ENCODE measurements at places on chromosomes 2 and 18.

GRCh38 chr2:99152199-99152895 is 2.4 kb downstream of the TSGA10 start:
- no peak for DNase-seq

GRCh38 chr2:150271952-150272802 is 215.3 kb downstream of the RND3 start:
- no peak for DNase-seq

DNA sequence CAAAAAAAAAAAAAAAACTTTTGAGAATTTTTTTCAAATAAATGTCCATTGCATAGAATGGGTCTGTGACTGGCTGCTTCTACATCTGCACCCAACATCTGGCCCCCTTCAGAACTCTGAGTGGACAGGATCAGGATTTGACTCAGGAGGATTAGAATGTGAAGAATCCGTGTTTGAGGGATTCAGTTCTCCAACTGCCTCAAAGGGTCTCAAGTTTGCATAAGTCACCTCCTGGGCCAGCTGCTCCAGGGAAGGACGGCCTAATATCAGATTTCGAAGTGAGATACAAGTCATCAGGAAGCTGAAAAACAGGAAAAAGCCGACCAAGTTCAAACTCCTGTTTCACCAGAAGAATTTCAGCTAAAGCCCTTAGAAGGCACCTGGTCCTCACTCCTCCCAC is 10.9 kb downstream of the MAT2A start:
- no peak for DNase-seq

GRCh38 chr2:109638795-109639194 is 24.6 kb downstream of the SOWAHC start:
- no peak for DNase-seq

- no peak for DNase-seq
These were observed 8.8 kb upstream of the TMEM87B start for GRCh38 chr2:112046231-112046630.

- no peak for DNase-seq
These were observed 668 bp downstream of the NFU1 start for GRCh38 chr2:69436596-69436937.

GRCh38 chr18:41444943-41445342 is 510.1 kb upstream of the PIK3C3 start:
- no peak for DNase-seq

DNA sequence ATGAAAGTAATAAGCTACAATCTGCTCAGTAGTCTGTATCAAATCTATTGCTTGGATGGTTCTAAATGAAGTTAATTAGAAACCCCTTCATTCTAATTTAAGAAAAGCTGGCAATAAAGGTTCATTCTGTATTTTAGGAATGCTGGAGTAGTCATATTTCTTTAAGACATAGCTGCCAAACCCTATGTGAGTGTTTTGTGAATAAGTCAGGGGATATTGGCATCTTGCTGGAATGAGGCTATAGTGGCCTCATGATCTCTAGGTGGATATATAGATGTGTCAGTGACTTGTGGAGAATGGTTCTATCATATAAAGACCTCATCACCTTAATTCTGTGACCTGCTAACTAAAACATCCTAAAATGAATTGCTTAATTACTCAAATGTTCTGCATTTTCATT is 196.3 kb downstream of the PDE1A start:
- DNase-seq: no peak

DNA sequence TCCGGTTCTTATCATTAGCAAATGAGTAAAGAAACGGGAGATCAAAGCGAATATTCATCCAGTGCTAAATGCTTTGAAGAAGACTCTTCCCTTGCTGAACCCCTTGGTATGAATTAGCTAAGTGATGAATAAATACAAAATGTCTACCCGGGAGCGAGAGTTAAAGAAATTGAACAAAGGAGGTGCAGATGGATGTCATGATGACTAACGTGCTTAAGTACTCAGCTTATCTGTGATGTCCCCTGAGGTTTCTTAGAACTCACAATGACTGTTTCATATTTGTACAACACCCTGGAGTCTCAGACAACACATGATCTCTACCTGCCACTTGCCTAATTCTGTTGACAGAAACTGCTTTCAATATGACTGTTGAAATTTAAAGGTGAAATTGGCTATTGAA is 148.5 kb downstream of the TMEM200C start:
- DNase-seq: no peak

GRCh38 chr2:219020604-219021365 is 20.5 kb downstream of the CFAP65 start:
- no peak for DNase-seq

DNA sequence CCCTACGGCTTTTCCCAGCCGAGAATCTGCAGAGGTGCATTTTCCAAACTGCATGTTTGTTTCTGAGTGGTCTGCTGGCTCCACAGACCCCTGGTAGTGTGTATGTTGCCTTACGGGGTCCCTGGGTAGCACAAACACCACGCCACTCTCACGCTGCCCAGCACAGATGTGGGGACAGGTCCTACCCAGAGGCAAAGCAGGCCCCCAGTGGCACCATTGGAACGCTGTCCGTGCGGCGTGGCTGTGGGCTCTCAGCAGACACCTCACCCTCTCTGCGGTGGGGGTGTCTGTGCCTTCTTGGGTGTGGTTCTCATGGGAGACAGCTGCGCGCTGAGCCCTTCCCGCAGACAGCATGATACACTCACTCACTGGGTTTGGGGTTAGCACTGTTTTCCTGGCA is 137.4 kb downstream of the NFATC1 start:
- DNase-seq: no peak

GRCh38 chr2:50448556-50448955 is 583.4 kb downstream of the NRXN1 start:
- no peak for DNase-seq

GRCh38 chr18:62690236-62690815 is 25.0 kb upstream of the PHLPP1 start:
- DNase-seq: no peak

GRCh38 chr2:85999061-85999831 is 106.4 kb downstream of the POLR1A start:
- DNase-seq: no peak

GRCh38 chr2:156380117-156380645 is 47.7 kb upstream of the NR4A2 start:
- DNase-seq: no peak

DNA sequence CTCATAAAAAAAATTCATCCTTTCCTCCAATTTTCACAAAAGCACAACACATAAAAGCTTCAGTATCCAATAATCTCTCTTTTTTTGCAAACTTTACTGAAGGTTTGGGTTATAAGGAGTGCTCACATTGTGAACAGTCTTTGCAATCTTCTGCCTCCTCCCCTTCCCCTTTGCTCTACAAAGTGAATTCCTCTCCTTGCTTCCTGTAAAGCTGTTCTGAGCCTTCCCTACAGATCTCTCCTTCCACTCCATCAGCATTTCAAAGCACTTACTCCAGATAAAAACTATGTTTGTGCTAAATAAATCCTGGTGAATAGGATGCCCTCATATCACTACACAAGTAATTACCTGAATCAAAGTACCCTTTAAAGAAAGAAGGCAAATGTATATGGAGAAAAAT is 4.6 kb upstream of the PDK1 start:
- no peak for DNase-seq

GRCh38 chr2:123614596-123614995 is 410.5 kb upstream of the CNTNAP5 start:
- DNase-seq: no peak

- no peak for DNase-seq
These were observed 84.7 kb downstream of the FAM161A start for GRCh38 chr2:61769093-61769675.

DNA sequence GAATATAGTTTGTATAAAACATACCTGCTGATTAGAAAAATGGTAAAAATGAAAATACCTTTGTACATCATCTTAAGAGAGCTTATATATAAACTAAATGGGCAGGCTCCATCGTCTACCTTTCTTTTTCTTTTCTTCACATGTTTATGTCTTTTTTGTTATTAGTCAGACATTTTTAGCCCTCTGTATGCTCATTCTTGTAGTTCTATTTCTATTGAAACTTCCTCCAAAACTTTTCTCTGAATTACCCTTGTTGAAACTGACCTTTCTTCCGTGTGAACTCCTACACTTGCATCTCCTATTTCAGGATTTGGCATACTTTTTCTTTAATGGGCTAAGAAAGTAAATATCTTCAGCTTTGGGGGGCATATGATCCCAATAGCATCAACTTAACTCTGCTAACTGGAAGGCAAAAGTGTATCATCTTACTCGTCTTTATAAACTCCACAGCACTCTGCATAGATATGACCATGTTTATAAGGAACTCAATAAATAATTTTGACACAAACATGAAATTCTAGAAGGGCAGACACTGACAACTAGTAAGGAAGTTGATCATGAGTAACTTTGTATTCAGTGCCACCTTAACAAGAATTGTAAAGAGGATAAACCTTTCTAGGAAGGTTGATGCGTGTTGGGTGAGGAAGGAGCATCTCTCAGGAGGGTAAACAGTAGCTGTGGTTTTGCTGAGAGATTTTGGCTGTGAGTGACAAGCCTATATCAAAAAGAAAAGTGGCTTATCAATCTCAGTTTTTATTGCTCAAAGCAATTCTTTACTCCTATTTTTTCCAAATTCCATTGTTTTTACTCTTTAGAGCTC is 127.6 kb downstream of the PIK3C3 start:
- no peak for DNase-seq

- DNase-seq: no peak
These were observed 4.5 kb downstream of the ZFP36L2 start for GRCh38 chr2:43221763-43222474.

DNA sequence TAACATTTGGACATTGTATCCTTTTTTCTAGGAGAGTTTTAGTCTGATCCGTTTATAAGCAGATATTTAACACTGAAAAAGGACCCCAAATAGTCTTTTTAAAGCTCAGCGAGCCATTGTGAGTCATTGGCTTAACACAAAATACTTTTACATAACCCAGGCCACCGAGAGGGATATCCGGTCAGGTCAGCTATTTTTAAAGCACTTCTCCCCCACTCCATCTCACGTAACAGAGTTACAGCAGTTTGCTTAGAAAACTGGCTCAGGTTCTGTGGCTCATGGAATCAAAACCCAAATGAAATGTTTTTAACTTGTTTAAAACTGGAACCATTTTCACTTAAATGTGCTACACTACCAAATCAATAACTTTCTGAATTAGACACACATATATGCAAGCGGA is 23.9 kb downstream of the COL4A3 start:
- DNase-seq: no peak

- DNase-seq: no peak
These were observed 161.3 kb downstream of the HAUS1 start for GRCh38 chr18:46265196-46266156.

DNA sequence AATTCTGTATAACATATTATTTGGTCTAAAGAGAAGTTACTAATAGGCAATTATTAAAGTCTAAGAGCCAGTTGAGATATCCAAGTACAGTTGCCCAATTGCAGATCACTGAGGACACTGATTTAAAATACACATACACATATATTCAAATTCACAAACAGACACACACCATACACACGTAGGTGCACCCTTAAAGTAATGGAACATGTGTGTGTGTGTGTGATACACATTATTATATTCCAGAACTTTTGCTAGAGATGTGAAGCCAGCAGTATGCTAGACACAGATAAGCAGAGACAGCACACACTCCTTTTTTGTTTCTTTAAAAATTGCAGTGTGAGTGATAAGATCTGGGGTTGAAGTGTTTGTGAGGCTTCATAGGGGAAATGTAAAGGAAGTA is 292.5 kb downstream of the CNTNAP5 start:
- DNase-seq: no peak

DNA sequence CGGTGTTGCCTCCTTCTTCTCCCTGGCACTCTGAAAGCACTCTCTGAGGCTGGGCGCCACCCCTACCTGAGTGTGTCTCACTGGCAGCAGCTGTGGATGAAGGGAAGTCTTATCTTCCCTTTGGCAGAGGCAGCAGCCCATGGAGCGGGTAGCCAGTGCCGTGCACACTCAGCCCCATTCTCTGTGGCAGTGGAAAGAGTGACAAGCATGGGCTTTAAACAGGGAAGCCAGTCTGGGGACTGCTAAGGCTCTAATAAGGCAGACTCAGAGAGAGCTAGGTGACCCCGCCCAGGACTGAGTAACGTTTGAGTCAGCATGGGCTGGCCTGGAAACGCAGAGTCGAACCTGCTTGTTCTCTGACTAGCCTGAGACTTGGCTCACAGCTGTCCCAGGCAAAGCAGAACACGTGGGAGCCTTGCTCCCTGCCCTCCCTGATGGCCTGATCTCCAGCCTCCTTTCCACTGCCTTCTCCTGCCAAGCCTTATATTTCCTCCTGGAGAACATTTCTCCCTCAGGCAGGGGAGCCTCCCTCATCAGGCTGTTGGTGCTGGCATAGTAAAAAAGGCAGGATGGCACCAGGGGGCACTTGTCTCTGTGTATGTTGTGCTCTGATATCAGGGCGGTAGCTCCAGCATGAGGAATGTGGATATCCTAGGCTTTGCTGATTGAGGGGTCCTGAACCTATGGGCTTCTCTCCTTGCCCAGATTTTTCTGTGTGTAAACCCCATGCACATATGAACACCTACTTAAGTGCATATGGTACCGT is 93.9 kb upstream of the LGALSL start:
- DNase-seq: no peak

DNA sequence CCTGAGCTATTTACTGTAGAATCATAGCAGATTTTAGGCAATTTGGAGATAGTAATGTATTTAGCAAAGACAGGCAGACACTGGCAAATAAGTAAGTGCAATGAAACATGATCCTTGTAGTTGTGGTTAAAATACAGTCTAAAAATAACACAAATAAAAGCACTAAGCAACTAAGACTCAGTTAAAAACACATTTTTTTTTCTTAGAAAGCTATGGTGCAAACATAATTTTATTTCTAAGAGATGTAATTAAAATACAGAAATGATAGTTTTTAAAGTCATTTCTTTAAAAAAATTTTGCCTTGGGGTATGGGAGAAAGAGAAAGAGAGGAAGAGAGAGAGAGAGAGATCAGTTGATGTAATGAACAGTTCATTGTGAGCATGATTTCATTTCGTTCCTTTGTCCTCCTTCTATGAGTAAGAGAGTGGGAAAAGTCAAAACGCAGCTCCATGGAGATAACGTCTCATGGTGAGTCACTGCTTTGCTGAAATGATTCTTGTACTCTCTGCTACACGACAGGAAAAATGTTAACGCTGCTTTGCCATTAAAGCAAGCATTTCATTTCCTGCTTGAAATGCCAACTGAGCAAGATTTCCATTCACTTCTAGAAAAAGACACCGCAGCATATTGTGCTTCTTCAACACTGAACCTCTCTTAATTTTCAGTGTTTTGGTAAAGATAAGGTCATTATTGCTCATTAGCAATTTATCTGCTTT is 61.3 kb upstream of the PGAP1 start:
- DNase-seq: no peak

GRCh38 chr18:72235422-72235821 is 308.7 kb downstream of the CBLN2 start:
- DNase-seq: peak; percentile 19

GRCh38 chr2:140108706-140109475 is 1328.7 kb upstream of the NXPH2 start:
- no peak for DNase-seq

GRCh38 chr2:144501118-144501517 is 18.8 kb downstream of the ZEB2 start:
- DNase-seq: no peak

DNA sequence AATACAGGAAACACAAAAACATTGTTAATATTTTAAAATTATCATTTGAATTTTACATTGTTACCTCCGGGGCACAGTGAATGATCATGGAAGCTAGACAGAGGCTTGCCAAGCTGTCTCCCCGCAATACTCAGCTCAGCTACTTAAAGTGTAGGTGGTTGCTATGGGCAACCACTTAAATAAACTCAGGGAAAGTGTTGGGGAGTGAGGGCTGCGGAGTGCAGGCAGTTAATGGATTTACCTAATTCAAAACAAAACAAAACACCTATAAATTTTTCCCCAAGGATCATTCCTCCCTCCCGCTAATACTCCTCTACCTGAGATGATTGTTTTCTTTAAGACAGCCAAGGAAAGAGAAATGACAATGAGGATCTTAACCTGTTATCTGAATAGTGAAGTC is 349.5 kb downstream of the TGIF1 start:
- no peak for DNase-seq
